ENCODE measurements at places on chromosomes 16 and 17. TPM values are rescaled to one million over a fixed set of nuclear protein-coding genes. Genes with fewer than 3 reads are reported as not detected.

The CA7 gene
- total RNA-seq, result not detected

The KCNJ12 gene
- 0.39 TPM for total RNA-seq

The TMEM114 gene
- not detected for total RNA-seq

The CCL15 gene
- total RNA-seq, result not detected

The ABCA8 gene
- 0.76 TPM for total RNA-seq

The ST6GALNAC1 gene
- 1.3 TPM for total RNA-seq

The RAPGEFL1 gene
- 2.7 TPM for total RNA-seq

The CMTR2 gene
- total RNA-seq, result 40.2 TPM

The KDM8 gene
- total RNA-seq, result 5.0 TPM

The WRAP53 gene
- total RNA-seq, result 4.7 TPM

The SP6 gene
- total RNA-seq, result 1.8 TPM

The CCL1 gene
- not detected for total RNA-seq

The DECR2 gene
- total RNA-seq, result 14.5 TPM

The CEMP1 gene
- total RNA-seq, result 0.79 TPM

The ARL17A gene
- total RNA-seq, result 9.9 TPM

The EFNB3 gene
- total RNA-seq, result 5.9 TPM

The CCL16 gene
- not detected for total RNA-seq

The SLC52A1 gene
- total RNA-seq, result 0.33 TPM

The NPIPB9 gene
- 3.9 TPM for total RNA-seq

The QPRT gene
- 58.1 TPM for total RNA-seq

The TBC1D3 gene
- not detected for total RNA-seq

The METTL23 gene
- 17.9 TPM for total RNA-seq

The CES3 gene
- total RNA-seq, result 0.11 TPM

The SPHK1 gene
- 90.7 TPM for total RNA-seq

The ACSM2A gene
- not detected for total RNA-seq

The CDK5R1 gene
- total RNA-seq, result 14.7 TPM

The CENPN gene
- 26.0 TPM for total RNA-seq

The CCDC92B gene
- 0.39 TPM for total RNA-seq

The EFCAB5 gene
- total RNA-seq, result not detected

The MATCAP1 gene
- total RNA-seq, result 11.1 TPM

The GUCY2D gene
- not detected for total RNA-seq

The SEZ6L2 gene
- 1.2 TPM for total RNA-seq

The PPP1R1B gene
- 3.5 TPM for total RNA-seq

The PNMT gene
- total RNA-seq, result 72.1 TPM

The C16orf74 gene
- 29.0 TPM for total RNA-seq

The TSNAXIP1 gene
- total RNA-seq, result 0.11 TPM

The EXOC3L1 gene
- not detected for total RNA-seq

The VPS25 gene
- 77.0 TPM for total RNA-seq

The NUFIP2 gene
- total RNA-seq, result 25.5 TPM

The NHLRC4 gene
- total RNA-seq, result 0.33 TPM

The SPAG9 gene
- total RNA-seq, result 98.8 TPM

Data from placental epithelial cell (primary cell).